SHP77 (cell line): ENCODE measurements at places on chromosomes 11 and 22.

DNA sequence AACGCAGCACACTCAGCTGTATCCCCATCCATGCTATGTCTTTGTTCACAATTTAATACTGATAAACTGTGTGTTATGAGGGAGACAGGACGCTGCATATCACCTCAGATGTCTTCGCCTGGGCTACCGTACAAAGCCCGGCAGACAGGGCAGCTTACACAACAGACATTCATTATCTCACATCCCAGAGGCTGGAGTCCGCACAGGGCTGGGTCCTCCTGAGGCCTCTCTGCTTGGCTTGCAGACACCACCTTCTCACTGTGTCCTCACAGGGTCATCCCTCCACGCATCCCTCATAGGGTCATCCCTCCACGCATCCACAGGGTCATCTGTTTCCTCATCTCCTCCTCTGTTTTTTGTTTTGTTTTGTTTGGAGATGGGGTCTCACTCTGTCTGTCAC, 61.2 kb downstream of the SHANK2 start:
- DNase-seq: no peak

DNA sequence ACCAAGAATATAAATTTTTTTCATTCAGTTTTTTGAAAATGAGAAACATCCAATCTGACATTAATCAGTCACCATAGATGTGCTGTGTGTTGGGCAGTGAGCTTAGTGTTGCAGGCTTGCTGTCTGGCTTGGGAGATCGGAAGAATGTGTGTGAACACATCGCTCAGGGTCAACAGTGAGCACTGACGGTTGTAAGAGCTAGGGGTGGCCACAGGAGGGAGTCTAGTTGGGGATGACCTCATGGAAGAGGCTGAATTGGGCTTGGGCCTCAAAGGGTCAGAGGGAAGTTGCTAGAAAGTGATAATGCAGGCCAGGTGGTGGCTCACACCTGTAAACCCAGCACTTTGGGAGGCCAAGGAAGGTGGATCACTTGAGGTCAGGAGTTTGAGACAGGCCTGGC, 375.4 kb downstream of the DDX10 start:
- DNase-seq: no peak

DNA sequence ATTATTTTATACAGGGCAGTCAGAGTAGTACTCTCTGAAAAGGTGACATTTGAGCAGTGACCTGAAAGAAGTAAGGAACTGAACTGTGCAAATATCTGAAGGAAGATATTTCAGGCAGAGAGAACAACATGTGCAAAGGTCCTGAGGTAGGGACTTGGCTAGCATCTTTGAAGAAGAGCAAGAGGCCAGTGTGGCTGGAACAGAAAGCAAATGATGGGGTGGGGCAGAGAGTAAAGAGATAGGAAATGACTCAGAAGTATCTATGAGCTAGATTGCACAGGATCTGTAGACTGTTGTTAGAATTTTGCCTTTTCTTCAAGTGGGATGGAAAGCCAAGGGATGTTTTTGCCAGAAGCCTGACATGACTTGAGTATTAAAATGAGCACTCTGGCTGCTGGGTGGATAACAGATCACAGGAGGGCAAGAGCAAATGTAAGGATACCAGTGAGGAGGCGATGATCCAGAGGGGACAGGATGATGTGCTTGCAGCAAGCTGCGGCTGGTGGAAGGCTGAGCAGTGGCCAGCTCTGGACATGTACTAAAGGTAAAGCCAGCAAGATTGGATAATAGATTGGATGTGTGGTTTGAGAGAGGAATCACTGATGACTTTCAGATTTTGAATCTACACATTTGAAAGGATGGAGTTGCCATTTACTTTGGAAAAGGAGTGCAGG, 33.2 kb upstream of the TTC12 start:
- no peak for DNase-seq

- no peak for DNase-seq
Measured at GRCh38 chr11:76589477-76589876, 81.1 kb downstream of the LRRC32 start.

GRCh38 chr11:118148856-118149255, 3.8 kb downstream of the SCN4B start:
- DNase-seq: no peak

- DNase-seq: peak; percentile 1
Measured at GRCh38 chr11:110251836-110252235, 44.6 kb downstream of the RDX start.

DNA sequence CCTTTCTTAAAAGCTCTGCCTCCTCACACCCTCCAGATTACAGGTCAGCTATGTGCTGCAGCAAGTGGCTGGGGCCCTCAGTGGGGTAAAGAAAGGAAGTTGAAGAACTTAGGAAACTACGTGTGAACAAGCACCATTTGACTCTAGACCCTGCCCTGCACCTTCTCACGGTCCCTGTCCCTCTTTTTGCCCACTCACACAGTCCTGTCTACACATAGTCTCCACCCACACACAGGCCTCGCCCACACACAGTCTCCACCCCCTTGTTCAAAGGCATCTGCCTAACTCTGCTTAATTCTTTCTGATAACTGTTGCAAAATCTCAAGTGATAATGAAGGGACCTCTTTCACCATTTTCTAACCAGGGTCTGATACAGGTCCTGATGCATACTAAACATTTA, 59.0 kb downstream of the TMPRSS5 start:
- no peak for DNase-seq

DNA sequence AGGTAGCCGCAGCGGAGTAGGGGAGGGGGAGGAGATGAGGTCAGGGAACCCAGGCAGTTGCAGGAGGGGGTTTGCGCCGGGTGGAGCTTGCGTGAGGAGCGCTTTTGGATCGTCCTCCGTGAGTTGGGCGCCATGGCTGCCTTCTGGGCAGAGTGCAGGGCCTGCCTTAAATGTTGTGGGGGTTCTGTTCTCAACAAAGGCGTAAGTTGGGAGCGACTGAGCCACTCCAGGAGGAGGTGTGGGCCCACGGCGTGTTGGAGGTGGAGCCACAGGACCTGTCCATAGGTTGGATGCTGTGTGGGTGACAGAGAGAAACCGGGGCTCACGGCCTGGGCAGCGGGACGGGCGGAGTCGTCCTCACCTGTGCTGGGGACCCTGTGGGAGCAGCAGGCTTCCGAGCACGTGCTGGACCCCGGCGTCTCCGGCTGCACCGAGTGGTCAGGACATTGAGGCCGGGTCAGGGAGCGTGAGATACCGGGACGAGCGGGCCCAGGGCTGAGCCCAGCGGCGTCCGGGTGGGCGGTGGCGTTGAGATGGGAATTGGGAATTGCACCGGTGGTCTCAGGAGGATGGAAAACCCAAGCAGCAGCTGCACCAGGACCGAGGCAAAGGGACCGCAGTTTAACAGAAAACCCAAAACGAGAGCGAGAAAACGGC, 977 bp upstream of the PGGHG start:
- DNase-seq: no peak

GRCh38 chr22:37880668-37881440, 25.2 kb upstream of the MICALL1 start:
- DNase-seq: no peak

GRCh38 chr11:15091625-15092024, 18.2 kb downstream of the CALCB start:
- DNase-seq: no peak

GRCh38 chr22:25598609-25599008, 34.1 kb downstream of the GRK3 start:
- no peak for DNase-seq

GRCh38 chr11:117072517-117073461, 25.4 kb downstream of the SIK3 start:
- DNase-seq: no peak

- DNase-seq: no peak
Measured at GRCh38 chr11:35321532-35322317, 97.6 kb downstream of the SLC1A2 start.

DNA sequence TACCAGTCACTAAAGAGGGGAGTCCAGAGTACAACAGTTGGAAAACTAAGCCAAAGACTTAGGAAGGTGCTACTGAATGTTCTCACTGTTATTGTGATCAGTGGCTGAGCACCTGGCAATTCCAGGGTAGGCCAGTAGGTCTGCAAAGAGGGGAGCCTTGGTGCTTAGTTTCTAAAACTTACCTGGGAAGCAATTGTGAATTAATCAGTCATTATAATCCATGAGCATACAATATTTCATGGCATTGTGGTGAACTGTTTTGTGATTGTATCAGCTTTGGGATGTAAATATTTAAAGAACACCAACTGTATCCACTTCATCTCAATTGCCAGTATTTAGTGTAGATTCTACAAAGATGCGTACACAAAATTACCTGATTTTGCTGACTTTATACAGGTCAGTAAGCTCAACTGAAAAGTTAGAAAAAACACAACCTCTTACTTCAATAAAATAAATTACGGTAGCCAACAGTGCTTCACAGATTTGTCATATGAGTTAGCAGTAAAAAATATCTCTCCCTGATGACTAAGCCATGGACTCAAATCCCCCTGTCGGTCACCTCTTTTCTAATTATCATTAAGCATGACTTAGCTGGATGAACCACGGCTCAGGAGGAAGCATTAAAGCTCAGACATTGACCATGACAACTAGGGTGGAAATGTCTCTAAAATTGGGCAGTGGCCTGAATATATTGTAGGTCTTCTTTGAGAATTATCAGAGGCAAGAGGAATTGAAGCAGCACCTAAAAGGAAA, 30.8 kb upstream of the SORL1 start:
- DNase-seq: no peak

GRCh38 chr11:61791737-61792309, 576 bp downstream of the TMEM258 start:
- peak; percentile 59 for DNase-seq

DNA sequence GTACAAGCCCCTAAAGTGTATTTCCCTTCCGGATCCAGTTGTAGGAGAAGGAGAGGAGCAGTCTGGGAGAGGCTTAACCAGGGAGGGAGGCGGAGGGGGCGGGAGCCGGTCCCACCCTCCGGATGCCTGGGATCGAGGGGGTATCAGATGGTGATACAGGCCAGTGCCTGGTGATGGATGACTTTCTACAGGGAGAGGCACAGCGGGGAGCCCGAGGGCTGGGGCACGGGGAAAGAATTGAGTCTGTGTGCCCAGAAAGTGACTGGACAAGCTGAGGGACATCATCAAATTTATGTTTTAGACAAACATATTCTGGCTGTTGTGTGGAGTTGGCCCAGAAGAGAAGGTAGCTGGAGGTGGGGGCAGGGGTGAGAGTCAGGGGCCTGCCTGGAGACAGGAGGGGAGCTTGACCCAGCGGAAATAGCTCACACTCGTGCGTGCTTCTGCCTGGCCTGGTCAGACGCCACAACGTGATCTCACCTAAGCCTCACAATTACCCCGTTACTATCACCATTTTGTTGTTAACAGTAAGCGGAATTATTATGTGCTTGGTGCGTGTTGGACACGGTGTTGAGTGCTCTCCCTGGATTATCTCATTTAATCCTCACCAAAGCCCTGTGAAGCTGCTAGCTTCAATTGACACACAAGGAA, 42.4 kb downstream of the AMPD3 start:
- no peak for DNase-seq

GRCh38 chr22:35552196-35552842, 11.7 kb downstream of the RASD2 start:
- peak; percentile 30 for DNase-seq

DNA sequence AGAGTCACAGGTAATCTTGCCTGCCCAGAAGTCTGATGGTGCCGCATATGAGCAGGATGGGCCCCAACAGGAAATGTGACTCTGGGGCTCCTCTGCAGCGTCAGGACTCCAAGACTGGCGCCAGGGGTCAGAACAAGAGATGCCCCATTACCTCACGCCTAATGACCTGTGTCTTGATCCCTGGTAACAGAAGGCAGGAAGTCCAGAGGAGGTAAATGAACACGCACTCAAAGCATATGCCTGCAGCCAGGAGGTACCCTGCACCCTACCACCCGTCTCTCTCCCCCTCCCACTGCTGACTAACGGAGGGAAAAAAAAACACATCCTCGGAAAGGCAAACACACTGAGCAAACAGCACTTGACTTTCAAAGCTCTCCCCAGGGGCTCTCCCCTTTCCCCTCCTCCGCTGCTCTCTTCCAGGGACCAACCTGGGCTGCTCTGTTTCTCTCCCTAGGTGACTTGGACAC, 37.3 kb downstream of the ABCC8 start:
- peak; percentile 61 for DNase-seq

DNA sequence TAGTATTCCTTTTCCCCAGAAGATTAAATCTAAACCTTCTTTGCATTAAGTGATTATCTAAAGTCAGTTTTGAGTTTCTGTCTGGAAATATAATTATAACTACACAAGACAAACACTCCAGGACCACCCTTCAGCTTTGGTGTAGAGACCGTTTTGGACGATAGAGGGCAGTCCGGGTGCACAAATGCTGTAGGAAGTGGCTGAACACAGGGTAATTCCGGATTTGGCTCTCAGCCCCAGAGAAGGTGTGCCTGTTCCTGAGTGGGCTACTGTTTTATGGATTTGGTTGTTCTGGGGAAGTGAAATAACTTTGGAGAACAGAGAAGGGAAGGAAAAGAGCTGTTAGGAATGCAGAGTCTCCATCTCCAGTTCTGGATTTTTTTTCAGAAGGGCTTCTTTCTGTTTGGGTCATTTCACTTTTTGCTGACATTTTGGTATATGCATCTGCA, 14.8 kb downstream of the EXT2 start:
- peak; percentile 45 for DNase-seq

GRCh38 chr11:63564784-63565350, 1.7 kb upstream of the PLAAT2 start:
- no peak for DNase-seq

DNA sequence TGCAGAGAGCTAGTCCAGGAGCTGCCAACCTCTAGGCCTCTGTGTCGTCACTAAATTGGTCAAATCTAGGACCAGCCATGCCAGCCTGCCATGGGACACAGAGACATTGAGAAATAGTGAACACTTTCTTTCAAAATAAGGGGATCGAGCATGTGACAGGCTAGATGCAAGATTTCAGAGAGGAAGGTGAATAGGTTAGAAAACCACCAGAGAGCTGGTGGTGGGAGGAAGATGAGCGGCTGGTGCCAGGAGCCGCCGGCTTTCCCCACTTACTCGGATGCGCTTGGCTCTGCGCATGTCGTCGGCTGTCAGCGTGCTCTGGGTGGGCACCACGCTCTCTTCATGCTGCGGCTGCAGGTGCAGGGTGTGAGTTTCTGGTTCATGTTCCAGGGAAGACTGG, 35.4 kb upstream of the NFRKB start:
- no peak for DNase-seq

- DNase-seq: no peak
Measured at GRCh38 chr22:44393066-44393465, 80.3 kb upstream of the SHISAL1 start.

DNA sequence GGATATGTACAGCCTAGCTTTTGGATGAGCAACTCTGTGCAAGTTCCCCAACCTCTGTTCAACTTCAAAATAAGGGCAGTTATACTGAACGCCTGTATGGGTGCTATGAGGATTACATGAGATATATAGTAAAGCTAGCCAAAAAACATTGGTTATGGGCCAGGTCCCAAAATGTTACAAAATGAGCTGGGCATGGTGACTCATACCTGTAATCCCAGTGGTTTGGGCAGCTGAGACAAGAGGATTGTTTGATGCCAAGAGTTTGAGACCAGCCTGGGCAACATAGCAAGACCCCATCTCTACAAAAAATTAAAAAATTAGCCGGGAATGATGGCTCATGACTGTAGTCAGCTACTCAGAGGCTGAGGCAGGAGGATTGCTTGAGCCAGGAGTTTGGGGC, 118.4 kb downstream of the TEAD1 start:
- no peak for DNase-seq
